ENCODE measurements at places on chromosomes 16 and 17. TPM values are rescaled to one million over a fixed set of nuclear protein-coding genes. Genes with fewer than 3 reads are reported as not detected.
A peak's percentile ranks its signal among the peaks of the same experiment; 100 is the strongest.

GRCh38 chr17:46745376-46745775 is 73.1 kb downstream of the WNT3 start:
- no peak for DNase-seq
- H3K4me3 ChIP-seq, result no peak overlapping the region
- H3K27ac ChIP-seq, result no peak overlapping the region
- no peaks in the 10 kb centered on the region for H3K36me3 ChIP-seq
- H3K27me3 ChIP-seq, result no peaks in the 10 kb centered on the region
- no peaks in the 10 kb centered on the region for H3K4me1 ChIP-seq

GRCh38 chr16:54987081-54987480 is 56.4 kb downstream of the IRX5 start:
- H3K27me3 ChIP-seq, result no peaks in the 10 kb centered on the region
- no peak for DNase-seq
- no peaks in the 10 kb centered on the region for H3K4me1 ChIP-seq
- H3K36me3 ChIP-seq, result no peaks in the 10 kb centered on the region

DNA sequence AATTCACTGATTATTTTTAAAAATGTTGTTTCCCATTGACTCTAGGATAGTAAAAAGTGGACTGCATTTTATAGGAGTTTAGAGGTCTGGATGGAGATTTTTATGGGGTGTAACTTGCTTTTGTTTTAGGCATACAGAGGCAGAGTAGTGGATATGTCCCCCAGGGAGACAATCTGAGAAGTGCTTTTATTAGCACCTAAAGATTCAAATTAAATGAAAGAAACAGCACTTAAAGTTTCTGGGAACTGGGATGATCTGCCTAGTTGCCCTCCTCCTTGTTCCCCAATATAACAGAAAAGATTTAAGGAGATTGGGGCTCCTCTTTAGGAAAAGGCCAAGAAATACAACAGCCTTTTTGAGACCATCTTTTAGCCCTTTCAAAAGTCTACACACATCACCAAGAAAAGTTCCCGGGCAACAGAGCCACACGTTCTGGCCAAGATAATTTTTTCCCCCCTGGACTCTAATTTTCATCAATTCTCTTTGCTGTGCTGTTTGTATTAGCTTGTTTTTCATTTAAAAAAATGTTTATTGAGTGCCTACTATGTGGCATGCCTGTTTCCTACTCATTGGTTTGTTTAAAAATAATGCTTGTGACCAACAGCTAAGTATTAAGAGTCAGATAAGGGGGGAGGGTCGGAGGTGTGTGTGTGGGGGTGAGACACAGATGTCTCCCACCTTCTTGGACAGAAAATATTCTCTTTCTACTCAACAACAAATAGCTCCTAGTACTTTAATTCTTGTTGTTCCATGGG is 2.5 kb upstream of the IGF2BP1 start:
- H3K4me3 ChIP-seq, result no peak overlapping the region
- H3K36me3 ChIP-seq, result no peaks in the 10 kb centered on the region
- H3K27me3 ChIP-seq, result peaks cover 66% of the 10 kb centered on the region

- H3K27ac ChIP-seq, result no peak overlapping the region
- peaks cover 42% of the 10 kb centered on the region for H3K4me1 ChIP-seq
- H3K4me3 ChIP-seq, result no peak overlapping the region
- H3K27me3 ChIP-seq, result no peaks in the 10 kb centered on the region
- H3K36me3 ChIP-seq, result no peaks in the 10 kb centered on the region
- DNase-seq, result peak; percentile 54
Observed at GRCh38 chr17:81482673-81483072, 29.9 kb downstream of the ACTG1 start.

Gene KCNH4
- not detected for total RNA-seq

DNA sequence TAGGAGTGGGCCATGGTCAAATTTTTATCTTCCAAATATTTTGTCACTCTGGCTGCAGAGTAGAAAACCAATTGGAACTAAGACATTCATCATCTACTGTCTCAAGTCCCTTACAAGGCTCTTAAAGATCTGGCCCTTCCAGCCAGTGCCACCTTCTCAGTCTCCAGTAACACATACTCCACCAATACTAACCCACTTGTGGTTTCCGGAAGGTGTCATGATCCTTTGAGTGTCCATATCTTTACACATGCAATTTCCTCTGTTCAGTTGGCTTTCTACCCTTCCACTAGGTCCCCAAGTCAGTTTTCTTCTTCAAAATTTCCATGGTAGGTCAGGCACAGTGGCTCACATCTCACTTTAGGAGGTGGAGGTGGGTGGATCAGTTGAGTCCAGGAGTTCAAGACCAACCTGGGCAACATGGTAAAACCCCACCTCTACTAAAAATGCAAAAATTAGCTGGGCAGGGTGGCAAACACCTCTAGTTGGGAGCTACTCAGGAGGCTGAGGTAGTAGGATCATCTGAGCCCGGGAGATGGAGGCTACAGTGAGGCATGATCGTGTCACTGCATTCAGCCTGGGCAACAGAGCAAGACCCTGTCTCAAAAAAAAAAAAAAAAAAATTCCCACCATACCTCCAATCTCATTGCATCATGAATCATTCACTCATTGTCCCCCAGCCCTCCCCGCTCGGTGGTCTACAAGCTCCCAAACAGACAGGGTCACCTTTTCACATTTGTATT is 6.0 kb upstream of the GRB2 start:
- H3K27me3 ChIP-seq, result no peaks in the 10 kb centered on the region
- H3K27ac ChIP-seq, result no peak overlapping the region
- no peak for DNase-seq
- no peak overlapping the region for H3K4me3 ChIP-seq
- no peaks in the 10 kb centered on the region for H3K36me3 ChIP-seq

GRCh38 chr17:36544044-36544306 is 744 bp upstream of the GGNBP2 start:
- peak overlapping the region; percentile 99 for H3K27ac ChIP-seq
- no peak for DNase-seq
- no peaks in the 10 kb centered on the region for H3K27me3 ChIP-seq
- H3K36me3 ChIP-seq, result no peaks in the 10 kb centered on the region
- H3K4me1 ChIP-seq, result peaks cover 36% of the 10 kb centered on the region
- peak overlapping the region; percentile 84 for H3K4me3 ChIP-seq

- no peak overlapping the region for H3K27ac ChIP-seq
- no peak overlapping the region for H3K4me3 ChIP-seq
- peaks cover 12% of the 10 kb centered on the region for H3K27me3 ChIP-seq
- no peaks in the 10 kb centered on the region for H3K36me3 ChIP-seq
- peaks cover 35% of the 10 kb centered on the region for H3K4me1 ChIP-seq
Observed at GRCh38 chr16:85238233-85238647, 126.0 kb upstream of the CIBAR2 start.

Gene CFAP52
- total RNA-seq, result 7.1 TPM
